ENCODE measurements at places on chromosomes 4 and X.

DNA sequence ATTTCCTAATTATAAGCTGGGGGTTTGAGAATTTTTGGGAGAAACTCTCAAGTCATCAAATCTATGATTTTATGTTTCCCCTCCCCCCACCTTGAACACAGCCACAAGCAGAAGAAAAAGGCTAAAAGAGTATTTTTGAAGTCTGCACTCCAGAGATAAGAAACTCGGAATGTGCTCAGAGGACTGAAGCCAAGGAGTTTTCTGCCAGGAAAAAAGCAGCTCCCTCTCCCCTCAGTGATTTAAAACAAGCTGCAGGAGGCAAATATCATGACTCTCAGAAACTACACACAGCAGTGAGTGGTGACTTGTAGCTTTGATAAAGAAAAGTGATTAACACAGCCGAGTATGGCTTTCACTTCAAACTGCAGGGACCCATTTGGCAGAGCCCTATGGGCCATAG is 800.2 kb upstream of the FTHL17 start:
- DNase-seq: no peak

- no peak for DNase-seq
These were observed 52.8 kb upstream of the POU4F2 start for GRCh38 chr4:146585761-146586333.

DNA sequence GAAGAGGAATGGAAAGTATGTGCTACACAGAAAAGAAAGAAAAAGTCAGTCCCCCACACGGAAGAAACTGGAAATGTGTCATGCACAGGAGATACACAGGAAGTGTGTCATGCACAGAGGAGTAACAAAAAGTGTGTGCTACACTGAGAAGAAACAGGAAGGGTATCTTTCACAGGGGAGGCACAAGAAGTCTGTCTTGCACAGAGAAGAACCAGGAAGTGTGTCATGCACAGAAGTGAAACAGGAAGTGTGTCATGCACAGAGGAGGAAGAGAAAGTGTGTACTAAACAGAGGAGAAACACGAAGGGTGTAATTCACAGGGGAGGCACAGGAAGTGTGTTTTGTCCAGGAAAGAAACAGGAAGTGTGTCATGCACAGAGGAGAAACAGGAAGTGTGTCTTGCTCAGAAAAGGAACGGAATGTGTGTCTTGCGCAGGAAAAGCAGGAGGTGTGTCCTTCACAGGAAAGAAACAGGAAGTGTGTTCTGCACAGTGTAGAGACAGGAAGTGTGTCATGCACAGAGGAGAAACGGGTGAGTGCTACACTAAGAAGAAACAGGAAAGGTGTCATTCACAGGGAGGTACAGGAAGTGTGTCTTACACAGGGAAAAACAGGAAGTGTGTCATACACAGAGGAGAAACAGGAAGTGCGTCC is 527.2 kb upstream of the PRKX start:
- DNase-seq: no peak

GRCh38 chr4:184437565-184438265 is 36.6 kb downstream of the IRF2 start:
- no peak for DNase-seq

GRCh38 chr4:82785611-82786400 is 12.8 kb downstream of the SCD5 start:
- no peak for DNase-seq

DNA sequence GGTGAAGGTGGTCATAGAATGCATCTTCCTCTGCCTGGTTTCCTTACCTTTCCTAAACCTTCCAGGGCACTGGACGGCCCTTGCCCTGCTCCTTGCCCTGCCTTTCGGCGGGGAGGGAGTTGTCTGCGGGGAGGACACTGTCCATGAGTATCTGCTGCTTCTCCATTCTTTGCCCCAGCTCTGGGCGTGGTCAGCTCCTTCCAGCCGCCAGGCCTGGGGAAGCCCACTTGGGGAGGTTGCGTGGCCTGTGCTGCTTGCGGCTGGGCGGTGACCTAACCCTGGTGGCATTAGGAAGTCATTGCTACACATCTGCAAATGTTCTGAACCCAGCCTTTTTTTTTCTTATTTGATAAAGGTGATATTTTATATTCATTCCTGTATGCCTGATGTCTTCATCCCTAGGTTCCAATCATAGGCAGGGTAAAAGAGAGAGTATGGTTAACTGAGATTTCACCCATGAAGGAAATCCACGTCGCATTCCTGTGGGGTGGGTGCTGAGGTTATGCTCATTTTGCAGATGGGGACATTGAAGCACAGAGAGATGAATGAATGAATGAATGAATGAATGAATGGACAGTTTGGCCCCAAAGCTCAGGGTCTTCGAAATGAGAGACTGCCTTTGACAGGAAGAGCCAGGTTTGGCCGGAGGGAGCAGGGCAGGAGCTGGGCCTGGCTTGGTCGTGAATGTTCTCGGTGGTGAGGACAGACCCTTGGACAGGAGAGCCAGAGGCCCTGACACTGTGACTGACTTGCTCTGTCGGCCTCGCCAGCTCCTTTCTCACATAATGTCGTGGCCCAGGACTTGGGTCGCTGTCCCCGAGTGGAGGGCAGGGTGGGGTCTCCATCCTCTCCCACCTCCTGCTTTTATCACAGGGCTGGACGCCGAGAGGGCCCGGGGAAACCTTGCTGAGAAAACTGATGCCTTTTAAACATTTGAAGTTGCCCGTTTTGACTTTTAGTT is 57.8 kb upstream of the GPR78 start:
- no peak for DNase-seq

GRCh38 chr4:133565379-133565778 is 416.3 kb downstream of the PCDH10 start:
- DNase-seq: peak; percentile 91

DNA sequence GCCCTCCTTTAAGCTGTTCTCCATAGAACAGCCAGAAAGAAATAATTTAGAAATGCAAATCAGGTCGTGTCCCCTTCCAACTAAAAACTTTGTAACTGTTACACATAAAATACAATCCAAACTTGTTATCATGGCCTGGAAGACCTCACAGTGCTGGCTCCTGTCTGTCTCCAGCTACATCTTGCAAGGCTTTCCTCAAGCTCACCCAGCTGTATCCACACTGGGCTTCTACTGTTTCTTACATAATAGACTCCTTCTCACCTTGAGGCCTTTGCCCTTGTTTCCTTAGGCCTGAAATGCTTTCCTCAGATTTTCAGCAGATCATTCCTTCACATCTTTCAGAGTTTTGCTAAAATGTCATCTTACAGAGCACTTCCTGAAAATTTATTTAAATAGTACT is 33.5 kb upstream of the USP53 start:
- DNase-seq: no peak

DNA sequence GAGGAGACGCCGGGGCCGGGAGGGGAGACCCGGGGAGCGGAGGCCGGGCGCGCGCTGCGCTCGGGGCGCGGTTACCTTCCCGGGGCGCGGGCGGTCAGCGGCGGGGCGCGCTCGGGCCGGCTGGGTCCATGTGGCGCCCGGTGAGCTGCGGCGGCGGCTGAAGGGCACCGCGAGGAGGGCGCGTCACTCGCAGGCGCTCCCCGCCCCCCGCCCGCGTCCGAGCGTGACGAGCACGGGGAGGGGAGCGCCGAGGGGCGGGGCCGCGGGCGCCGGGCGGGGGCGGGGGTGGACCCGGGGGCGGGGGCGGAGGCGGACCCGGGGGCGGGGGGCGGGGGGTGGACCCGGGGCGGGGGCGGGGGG is at the start of gene CPLX1:
CPLX1 (minus strand) TSS at position 159 of the 360 bp plus-strand sequence. CDS start 1,607 bp downstream, outside the sequence.
- DNase-seq: peak; percentile 34

- DNase-seq: no peak
These were observed 1217.6 kb downstream of the PCDH18 start for GRCh38 chr4:136314686-136315085.

DNA sequence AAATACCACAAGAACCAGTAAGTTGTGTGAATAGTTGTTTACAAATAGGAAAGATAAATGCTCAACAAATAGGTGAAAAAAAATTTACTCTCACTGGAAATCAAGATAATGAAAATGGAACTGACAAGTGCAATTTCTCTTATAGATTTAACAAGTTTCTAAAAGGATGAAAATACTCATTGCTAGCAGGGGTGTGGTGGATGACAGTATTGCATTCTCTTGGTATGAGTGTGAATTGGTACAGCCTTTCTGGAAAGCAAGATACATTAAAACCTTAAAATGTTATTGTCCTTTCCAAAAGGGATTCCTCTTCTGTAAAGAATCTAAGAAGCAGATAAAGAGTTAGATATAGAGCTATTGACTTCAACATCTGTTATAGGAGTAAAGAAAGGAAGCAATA is 240.0 kb upstream of the RPS6KA3 start:
- no peak for DNase-seq

DNA sequence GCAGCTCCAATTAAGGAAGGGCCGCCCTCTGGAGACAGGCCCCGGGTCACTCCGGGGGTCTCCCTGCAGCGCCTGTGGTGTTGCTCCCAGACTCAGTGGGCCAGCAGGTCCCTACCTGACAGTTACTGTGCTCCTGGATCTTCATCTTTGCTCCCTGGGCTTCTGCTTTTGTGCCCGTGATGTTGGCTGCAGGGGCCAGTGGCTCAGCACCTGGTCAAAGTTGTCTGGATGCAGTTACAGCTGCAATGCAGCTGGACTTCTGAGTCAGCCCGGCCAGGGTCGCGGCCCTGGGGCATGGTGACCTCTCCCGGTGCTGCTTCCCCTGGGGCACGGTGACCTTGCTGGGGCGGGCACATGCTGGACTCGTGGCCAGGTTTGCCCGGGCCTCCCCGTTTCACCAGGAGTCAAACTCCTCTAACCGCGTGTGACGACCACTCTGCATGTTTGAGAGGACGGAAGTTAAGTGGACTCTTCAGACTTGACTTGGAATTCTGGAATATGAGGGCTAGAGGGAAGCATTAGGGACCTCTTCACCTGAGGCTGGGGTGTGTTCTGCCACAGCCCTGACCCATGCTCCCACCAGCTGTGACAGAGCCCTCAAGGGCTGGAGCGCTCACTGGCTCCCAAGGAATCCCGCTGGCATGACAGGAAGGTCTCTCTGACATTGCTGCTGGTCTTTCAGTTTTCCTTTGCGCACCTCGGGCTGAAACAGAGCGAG is 3.7 kb downstream of the CTAG2 start:
- DNase-seq: no peak

- DNase-seq: no peak
These were observed 207.1 kb downstream of the GUCY2F start for GRCh38 chrX:109274806-109275205.

DNA sequence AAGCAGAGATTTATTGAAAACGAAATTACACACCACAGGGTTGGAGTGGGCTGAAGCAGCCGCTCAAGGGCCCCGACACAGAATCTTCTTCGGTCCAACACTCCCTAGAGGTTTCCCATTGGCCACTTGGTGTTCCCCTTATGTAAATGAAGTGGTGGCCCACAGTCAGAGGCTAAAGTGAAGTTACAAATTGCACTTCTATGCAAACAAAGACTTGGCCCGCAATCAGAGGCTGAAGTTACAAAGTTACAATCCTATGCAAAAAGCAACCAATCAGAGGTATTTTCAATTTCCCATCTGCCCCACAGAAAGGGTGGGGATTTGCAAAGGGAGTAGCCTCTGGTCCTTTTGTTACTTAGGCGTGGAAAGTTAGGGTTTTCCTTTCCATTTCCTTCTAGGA is 35.7 kb upstream of the SLC25A43 start:
- no peak for DNase-seq

- DNase-seq: no peak
These were observed 14.0 kb upstream of the KIAA0232 start for GRCh38 chr4:6768539-6768905.

DNA sequence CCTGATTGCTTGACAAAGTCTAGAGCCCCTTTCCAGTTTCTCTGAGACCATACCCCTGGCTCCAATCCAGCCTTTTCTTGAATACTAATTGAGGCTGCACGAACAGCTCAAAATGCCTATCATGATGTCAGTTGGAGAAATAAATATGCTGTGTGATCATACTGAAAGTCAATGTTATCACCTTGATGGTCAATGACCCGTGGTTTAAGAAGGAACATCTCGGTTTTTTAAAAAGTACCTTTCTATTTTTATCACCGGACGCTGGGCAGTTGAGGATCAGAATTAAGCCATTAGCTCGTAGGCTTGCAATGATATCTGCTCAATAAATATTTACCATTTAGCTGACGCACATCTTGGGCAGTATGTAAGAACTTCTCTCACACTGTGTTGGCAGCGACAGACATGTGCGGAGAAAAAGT is 852 bp upstream of the WDR44 start:
- DNase-seq: peak; percentile 13

GRCh38 chrX:54891573-54891972 is 29.1 kb upstream of the TRO start:
- peak; percentile 4 for DNase-seq

- no peak for DNase-seq
These were observed 40.7 kb downstream of the TEC start for GRCh38 chr4:48228949-48229348.

DNA sequence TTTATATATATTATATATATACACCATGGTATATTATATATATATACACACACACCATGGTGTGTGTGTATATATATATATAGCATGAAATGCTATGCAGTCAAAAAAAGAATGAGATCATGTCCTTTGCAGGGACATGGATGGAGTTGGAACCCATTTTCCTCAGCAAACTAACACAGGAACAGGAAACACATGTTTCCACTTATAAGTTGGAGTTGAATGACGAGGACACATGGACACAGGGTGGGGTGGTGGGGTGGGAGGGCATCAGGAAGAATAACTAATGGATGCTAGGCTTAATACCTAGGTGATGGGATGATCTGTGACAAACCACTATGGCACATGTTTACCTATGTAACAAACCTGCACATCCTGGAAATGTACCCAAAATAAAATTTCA is 293.6 kb upstream of the NDST3 start:
- no peak for DNase-seq

DNA sequence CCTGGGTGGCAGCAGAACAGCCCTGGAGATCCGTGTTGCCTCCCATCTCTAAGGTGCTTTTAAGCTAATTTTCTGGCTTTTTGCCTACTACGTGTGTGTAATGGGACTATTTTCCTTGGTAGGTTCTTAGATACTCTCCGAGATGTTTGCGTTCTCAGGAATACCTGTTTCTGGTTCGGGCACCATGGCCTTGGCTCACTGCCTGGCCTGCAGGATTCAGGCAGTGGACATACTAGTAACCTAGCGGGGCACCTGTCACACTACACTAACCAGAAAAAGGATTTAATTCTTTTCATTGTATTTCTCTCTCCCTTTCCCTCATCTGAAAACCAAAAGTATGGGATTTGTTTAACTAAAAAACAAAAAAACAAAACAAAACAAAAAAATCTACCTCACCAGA is 29.2 kb downstream of the FHIP1A start:
- no peak for DNase-seq

- DNase-seq: no peak
These were observed 660 bp downstream of the WWC2 start for GRCh38 chr4:183099537-183100297.

DNA sequence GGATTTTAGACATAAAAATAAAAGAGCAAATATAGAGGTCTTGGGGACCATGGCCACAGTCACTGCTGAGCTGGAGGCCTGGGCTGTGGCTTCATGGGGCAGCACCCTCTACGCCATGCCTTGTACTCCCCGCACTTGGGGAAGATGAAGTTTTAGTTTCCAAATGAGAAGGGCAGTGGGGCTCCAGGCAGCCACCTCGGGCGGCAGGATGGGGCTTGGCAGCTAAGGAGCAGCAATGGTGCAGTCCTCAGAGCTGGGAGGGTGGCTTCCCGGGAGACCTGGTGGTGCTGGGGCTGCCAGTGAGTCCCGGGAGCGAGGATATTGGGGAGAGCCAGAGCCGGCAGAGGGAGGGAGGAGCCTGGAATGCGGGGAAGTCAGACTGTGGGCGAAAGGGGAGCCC is 2.4 kb downstream of the CXCR3 start:
- DNase-seq: no peak
